ENCODE measurements at places on chromosomes 5 and 9.

- no peak for DNase-seq
These were observed 593.3 kb downstream of the CDK5RAP2 start for GRCh38 chr9:119986713-119987112.

DNA sequence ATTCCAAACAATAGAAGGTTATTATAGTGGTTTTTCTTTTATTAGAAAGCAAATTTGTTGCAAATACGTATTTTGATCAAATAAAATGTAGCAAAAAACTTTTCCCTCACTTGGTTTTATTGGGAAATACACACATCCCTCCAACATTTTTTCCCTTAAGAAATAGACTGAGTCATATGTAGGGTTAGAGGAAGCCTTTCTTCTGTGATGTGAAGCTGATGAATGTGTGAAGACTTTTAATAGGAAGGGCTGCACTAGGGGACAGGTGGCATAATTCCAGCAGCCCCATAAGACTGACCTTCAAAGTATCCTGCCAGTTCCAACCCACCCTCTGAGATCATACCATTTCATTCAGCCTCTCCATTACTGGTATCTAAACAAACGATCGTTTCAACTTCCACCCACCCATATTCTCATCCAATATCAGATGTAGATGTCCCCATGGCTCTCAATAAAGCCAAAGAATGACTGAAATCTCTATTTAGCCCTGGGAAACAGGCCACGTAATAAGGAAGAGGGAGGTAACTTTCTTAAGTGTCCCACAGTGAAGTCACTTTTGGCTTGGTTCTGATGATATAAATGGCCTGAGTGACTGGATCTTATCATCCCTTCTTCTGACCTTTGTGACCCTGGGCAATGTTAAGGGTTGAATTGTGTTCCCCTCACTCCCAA, 64.7 kb upstream of the LPAR1 start:
- DNase-seq, result no peak

- DNase-seq, result no peak
These were observed 364.6 kb upstream of the PTGER4 start for GRCh38 chr5:40315126-40315525.

DNA sequence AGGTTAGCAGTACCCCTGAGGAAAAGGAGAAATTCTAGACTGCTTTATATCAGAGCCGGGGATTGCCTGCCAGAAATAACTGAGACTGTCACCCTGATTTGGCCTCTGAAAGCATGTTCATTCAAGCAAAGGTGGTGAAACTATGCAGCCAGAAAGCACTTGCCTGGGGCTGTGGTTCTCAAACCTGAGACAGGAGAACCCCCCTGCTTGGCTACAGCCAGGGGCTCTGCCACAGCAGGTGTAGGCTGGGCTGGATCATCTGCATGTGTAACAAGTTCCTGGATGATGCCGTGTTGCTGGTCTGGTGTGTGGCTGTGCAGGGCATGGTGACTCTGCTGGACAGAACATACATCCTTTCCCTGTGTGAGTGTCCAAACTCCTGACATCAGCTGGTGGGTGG, 157.8 kb downstream of the NXNL2 start:
- no peak for DNase-seq

GRCh38 chr9:13508086-13508485, 228.6 kb upstream of the MPDZ start:
- no peak for DNase-seq

- DNase-seq, result no peak
These were observed 61.8 kb downstream of the PRKACG start for GRCh38 chr9:68951879-68952659.

GRCh38 chr5:88830567-88830966, 52.4 kb downstream of the MEF2C start:
- no peak for DNase-seq

- peak; percentile 17 for DNase-seq
These were observed 32.6 kb upstream of the EGFL7 start for GRCh38 chr9:136629879-136630661.

GRCh38 chr9:98568234-98568908, 140.4 kb downstream of the GABBR2 start:
- no peak for DNase-seq

GRCh38 chr5:9284781-9285307, 261.0 kb downstream of the SEMA5A start:
- no peak for DNase-seq

DNA sequence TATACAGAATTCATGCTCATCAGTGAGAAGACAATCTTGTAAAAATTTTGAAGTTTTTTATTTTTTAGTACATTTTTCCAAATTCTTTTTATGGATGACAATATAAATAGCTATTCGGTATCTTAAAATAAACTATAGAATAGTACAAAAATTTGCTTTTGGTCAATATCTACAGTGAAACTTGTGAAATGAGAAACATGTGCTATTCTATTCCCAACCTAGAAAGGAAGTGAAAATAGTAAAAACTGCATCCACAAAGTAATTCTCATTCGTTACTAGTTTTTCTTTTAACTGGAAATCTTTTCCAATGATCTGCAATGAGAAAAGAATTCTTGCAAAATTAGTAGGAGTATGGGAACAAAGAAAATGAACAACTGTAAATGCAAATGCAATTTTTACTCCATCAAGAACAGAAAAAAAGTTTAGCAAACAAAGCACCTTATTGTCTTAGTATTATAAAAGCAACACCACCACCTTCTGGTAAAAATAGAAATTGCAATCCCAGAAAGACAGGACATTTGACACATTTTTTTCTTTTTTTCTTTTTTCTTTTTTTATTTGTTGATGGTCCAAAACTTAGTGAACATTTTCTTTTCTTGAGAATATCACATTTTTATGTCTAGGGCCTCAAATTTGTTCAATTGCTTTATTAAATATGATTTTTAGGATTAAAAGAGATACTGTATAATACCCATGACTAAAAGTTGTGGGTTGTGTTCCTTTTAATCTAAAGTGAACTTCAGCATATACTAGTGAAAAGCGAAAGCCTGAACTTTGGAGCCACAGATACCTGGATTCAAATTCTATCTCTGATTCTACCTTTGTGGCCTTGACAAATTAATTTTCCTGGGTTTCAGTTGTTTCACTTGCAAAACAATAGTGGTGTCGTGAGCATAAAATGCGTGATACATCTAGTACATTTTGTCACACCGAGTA, 72.3 kb downstream of the SLCO4C1 start:
- peak; percentile 7 for DNase-seq

GRCh38 chr5:53994148-53994547, 316.2 kb downstream of the ARL15 start:
- DNase-seq, result no peak

- DNase-seq, result no peak
These were observed 219.1 kb upstream of the OTULINL start for GRCh38 chr5:14362491-14362890.

GRCh38 chr5:147554261-147554817, 44.5 kb upstream of the DPYSL3 start:
- peak; percentile 9 for DNase-seq

GRCh38 chr9:98805506-98806272, 1.8 kb upstream of the GALNT12 start:
- peak; percentile 57 for DNase-seq

- no peak for DNase-seq
These were observed 231.8 kb upstream of the DAB2 start for GRCh38 chr5:39656600-39656999.

GRCh38 chr5:969408-969839, 39.2 kb upstream of the NKD2 start:
- DNase-seq, result peak; percentile 61

DNA sequence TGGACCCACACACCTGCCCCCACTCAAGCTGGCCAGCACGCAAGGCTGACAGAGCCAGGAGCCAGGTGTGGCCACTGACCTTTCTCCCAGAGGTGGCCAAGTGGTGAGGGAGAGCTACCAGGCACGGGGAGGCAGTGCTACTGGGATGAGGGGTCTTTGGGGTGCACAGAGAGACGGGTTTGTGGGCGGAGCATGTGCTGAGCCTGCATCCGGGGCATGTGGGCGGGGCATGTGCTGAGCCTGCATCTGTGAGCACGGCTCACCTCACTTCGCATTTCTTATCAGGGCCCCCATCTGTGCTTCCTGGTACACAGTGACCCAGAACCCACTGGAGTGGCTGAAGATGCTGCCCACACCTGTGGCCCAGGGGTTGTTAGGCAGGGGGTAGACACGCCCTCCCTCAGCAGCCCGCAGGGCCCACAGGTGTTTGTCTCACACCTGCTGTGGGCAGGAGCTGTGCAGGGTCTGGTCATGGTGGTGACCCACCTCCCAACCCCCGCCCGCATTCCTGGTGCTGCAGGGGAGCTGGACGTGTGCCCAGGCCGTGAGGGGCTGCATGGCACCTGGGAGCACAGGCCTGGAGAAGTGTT, 21.5 kb downstream of the CCDC187 start:
- DNase-seq, result no peak

- no peak for DNase-seq
These were observed 17.5 kb downstream of the KCNT1 start for GRCh38 chr9:135719472-135719871.

GRCh38 chr9:124238546-124239140, 19.1 kb upstream of the NEK6 start:
- DNase-seq, result no peak

DNA sequence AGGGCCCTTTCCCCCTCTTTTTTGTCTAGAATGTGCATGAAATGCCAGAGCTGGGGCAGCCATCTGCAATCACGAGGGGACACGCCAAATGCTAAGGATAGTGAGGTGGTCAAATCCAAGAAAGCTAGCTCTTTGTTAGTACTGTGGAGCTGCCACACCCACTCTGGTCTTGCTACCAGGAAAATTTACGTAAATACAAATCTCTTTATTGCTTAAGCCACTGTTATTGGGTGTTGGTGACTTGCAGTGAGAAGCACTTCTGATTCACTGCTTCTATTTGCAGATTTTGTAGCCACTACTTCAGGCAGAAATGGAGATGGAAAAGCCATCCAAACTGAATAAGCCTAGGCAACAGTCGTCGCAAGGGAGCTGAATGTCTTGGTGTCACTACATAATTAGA, 25.6 kb upstream of the SUSD1 start:
- no peak for DNase-seq

DNA sequence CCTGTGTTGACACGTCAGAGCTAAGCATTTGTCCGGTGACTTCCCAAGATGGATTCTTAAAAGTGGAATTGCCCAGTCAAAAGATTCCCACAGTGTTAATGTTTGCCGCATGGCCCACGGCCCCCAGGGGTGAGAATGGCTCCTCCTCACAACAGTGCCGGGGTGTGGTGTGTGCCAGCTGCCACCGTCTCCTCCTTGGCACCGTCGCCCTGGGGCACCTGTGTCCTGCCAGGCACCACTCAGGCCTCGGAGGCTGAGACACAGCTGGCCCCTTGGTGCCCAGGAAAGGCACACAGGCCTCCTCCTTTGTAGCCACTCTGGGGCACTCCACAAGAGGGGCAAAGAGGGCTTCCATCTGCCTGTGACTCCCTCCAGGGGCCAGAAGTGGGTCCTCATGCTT, 4.3 kb downstream of the KCNT1 start:
- DNase-seq, result no peak

GRCh38 chr9:38356851-38357250, 35.7 kb upstream of the ALDH1B1 start:
- no peak for DNase-seq
